ENCODE measurements at places on chromosomes 1 and 21.
A peak's percentile ranks its signal among the peaks of the same experiment; 100 is the strongest.

DNA sequence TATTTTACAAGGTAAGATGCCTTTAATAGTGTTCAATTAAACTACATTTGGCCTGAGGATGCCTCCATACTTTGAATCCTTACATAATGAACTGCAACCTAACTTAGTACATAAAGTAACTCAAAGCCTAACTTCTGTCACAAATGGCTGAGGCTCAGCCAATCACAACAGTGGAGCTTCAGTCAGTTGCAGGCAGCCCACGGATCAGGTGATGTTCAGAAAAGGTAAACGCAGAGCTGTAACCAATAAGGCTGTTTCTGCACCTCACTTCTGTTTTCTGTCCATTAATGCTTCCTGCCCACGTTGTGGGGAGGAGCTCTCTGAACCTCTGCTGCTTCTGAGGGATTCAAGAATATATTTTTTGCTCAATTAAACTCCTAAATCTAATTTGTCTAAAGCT, 94.8 kb upstream of the KIAA0040 start:
- DNase-seq: no peak

GRCh38 chr1:176217461-176218099, 10.5 kb upstream of the COP1 start:
- no peak for DNase-seq

DNA sequence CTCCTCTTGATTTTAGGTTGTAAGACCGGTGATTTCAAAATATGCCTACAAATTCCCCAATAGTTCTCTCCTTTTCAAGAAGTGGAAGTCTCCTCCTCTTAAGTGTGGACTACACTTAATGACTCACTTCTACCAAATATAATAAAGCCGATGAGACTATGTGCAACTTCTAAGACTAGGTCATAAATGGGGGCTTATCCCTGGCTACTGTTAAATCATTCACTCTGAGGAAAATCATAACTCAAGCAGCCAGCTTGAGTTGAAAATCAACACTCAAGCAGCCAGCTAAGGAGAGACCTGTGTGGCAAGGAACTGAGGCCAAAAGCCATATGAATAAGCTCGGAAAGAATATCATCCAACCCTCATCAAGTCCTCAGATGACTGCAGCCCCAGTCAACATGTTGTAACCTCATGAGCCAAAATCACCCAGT, 49.6 kb upstream of the PSMG1 start:
- no peak for DNase-seq

GRCh38 chr1:77143529-77144121, 75.6 kb downstream of the PIGK start:
- peak; percentile 41 for DNase-seq

- DNase-seq: peak; percentile 10
These were observed 40.0 kb upstream of the MAGOH start for GRCh38 chr1:53278298-53278725.

GRCh38 chr1:167562702-167563101, 9.1 kb upstream of the CREG1 start:
- no peak for DNase-seq

DNA sequence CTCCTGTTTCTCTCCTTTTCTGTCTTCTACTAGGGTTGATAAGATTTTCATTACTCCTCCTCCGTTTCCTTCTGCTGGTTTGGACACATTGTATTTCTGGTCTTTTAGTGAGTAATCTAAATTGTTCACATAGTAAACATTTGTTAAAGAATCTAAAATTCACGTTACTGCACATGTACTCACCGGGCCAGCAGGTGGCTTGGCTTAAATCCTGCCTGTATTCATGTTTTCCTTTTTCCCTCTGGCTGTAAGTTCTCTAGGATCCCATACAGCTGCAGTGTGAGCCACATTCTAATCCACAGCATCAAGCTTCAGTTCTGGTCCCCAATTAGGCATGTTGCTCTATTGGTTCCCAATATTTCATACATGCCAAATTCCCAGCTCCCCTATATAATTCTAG, 958.3 kb downstream of the ADGRL2 start:
- DNase-seq: no peak

- DNase-seq: no peak
These were observed 13.5 kb downstream of the TNFRSF1B start for GRCh38 chr1:12180315-12180714.

DNA sequence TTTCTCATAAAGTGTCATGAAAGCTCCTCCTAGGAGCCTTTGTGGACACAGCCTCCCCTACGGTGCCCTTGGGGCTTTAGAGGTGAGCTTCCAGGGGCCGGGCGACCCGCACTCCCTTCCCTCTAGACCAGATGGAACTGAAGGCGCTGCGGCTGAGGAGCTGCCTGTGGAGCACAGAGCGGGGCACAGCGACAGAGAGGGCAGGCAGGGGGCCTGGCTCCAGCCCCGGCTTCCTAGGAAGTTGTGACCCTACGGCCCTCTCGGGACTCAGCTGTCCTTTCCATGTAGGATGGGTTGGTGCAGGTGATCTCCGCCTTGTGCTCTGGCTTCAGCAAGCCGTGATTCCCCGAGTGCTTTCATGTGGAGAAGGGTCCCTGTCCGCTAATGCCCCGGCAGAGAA, 23.6 kb upstream of the NEK2 start:
- DNase-seq: no peak

DNA sequence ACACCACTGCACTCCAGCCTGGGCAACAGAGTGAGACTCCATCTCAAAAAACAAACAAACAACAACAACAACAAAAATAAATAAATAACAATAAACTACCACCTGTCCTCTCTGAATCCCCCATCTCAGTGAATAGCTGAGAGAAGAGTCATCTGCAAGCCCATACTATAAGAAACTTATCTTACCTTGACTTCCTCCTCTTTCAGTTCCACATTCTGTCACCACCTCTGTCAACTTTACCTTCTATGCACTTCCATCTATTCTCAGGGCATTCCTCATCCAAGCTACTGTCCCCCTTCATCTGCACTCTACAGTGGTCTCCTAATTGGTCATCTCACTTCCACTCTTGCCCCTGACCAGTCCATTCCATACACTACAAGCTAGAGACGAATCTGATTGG, 58.1 kb downstream of the KIAA0040 start:
- no peak for DNase-seq
